CD4-positive, alpha-beta T cell treated with Interleukin-1 beta for 1 hour (primary cell): ENCODE measurements at places on chromosomes 6 and 20.

DNA sequence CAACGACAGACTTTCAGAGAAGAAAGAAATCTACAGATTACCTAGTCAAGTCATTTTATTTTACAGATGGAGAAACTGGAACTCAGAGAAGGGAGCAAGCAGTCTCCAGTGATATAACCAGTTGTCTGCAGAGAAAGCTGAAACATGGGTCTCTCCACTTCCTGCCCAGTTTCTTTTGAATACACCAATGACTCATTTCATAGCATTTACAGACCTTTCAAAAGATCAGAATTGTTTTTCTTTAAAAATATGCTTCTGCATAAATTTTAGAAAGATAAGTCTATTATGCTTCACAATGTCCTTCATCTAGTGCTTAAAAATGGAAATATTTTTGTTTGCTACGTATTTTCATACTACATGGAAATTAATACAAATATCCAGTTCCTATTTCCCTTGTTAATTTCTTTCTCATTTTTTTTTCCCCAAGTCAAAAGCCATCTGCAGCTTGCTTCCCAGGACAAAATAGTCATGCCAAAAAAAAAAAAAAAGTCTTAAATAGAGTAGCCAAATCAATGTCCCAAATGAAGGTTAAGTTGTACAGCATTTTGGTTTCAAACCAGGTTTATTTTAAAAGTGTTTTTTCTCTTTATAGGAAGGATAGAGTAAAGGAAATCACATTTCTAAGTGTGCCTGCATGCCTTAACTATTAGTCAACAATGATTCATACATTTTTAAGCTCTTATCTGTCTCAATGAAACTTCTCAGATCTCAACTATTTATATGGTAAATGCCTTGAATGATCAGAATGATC, 36.9 kb downstream of the ARHGAP18 start:
- no peak for DNase-seq

- DNase-seq, result no peak
Measured at GRCh38 chr20:36455972-36456625, 85.2 kb upstream of the MYL9 start.

GRCh38 chr6:2680264-2680922, 70.3 kb downstream of the MYLK4 start:
- DNase-seq, result no peak

DNA sequence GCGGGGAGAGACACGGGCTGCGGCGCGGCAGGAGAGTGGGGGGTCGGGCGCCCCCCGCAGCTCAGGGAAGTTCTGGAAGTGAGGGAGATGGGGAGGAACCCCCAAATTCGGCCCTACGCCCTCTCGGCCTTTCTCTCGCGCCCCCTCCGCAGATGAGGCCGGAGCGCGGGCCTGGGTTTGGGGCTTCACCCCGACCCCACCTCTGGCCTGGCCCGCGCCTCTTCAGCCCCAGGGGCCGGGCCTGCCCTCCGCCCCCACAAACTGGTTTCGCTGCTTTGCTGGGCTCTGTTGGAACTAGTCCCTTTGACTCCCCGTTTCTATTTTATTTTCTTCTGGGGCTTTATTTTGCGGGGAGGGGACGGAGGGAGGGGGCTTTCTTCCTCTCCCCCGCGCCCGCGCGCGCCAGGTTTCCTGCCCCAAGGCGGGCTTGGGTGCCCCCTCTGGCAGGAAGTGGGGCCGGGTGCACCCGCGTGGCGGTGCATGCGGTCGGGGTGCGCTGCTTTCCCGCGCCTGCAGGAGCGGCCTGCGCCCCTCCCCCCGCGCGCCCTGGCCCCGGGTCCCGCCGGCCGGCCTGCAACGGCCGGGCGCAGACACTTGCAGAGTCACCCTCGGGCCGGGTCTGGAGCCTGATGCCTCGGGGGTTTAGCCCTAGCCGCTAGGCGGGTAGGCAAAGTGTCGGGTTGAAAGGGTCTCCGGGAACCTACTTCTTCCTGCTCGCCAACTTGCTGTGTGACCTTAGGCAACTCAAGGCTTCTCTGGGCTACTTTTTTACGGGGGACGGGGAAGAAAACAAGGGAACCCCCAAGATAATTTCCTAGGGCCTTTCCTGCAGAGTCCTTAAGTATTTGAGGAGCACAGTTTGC, 1.3 kb downstream of the HMGA1 start:
- DNase-seq, result peak; percentile 69

GRCh38 chr6:84403545-84403944, 176.1 kb upstream of the CEP162 start:
- DNase-seq, result no peak
